DMS153 (cell line): ENCODE measurements at places on chromosomes 1 and 21.

- DNase-seq: no peak
Observed at GRCh38 chr1:3662080-3662671, 9.9 kb downstream of the TP73 start.

- no peak for DNase-seq
Observed at GRCh38 chr1:89125240-89125912, 538 bp downstream of the GBP2 start.

DNA sequence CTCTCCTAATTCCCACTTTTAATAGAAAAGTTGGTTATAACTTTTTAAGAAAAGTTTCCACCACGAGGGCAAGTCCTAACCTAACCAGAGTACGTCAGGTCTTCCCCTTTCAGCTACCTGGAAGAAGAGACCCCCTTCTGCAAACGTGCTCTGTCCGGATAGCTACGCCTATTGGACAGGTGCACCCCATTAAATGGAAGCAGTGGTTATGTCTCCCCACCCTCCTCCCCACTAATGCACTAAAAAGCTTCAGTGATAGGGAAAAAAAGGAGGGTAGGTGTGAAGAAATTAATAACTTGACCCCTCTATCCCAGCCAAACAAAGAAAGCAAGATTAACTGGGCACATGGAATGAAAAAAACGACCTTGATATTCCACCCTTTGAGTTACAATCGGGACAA, 7.7 kb downstream of the GLUL start:
- no peak for DNase-seq

DNA sequence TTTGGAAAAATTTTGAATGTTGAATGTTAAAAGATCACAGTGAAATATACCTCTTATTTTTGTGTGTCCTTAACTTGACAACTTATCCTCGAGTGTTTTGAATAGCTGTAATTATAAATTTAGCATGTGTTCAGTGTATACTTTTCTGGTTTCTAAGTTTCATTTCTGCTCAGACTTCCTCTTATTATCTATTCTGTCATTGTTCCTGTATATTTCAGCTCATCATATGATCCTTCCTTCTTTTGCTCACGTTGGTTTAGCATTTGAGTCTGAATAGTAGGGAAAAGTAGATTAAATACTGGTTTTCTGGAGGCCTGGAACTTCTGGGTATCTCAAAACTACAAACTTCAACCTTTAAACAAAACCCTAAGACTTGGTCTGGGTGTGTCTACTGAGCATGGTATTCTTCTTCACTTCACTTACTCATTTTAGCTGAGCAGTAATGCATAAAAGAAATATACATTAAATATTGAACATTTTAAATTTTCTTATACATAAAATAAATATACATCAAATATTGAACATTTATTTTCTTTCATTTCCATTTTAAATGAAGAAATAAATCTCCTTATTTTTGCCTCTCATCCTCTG, 3.3 kb upstream of the ATP6V1G3 start:
- no peak for DNase-seq

DNA sequence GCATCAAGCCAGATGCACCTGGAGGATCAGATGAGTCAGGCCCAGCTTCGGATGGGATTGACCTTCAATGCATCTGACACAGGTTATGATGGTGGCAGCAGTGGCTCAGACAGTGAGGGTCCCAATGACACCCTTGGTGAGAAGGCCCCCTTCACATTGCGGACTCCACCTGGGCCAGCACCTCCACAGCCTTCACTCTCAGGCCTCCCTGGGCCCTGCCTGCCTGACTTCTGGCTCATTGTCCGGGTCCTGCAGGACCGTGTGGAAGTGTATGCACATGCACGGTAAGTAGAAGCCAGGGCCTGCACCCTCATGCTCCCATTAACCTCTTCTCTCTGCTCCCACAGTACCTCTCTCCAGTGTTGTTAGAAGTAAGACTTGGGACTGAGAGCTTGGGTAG, 20.8 kb downstream of the HYI start:
- no peak for DNase-seq

GRCh38 chr1:24930260-24931145, at the start of gene RUNX3:
RUNX3 (minus strand) TSS chr1:24930276; CDS start chr1:24929868, 408 bp downstream.
- DNase-seq: peak; percentile 70

DNA sequence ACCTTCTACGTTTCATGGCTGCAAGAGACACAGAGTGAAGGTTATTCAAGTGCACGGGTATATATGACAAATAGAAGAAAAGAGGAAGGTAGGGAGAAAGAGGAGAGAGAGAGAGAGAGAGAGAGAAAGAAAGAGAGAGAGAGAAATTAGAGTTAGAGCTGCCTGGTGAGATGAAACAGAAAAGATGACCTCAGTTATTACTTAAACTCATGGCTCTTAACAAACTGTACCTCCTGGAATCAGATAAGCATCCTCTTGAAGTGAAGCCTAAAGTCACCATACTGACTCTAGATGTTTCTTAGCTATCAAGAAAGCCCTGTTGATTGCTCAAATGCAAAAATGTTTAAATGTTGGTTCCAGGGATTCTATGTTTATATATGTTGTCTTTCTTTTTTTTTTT, 597.7 kb upstream of the ZP4 start:
- DNase-seq: no peak

GRCh38 chr1:119226913-119227312, 86.5 kb upstream of the WARS2 start:
- no peak for DNase-seq

DNA sequence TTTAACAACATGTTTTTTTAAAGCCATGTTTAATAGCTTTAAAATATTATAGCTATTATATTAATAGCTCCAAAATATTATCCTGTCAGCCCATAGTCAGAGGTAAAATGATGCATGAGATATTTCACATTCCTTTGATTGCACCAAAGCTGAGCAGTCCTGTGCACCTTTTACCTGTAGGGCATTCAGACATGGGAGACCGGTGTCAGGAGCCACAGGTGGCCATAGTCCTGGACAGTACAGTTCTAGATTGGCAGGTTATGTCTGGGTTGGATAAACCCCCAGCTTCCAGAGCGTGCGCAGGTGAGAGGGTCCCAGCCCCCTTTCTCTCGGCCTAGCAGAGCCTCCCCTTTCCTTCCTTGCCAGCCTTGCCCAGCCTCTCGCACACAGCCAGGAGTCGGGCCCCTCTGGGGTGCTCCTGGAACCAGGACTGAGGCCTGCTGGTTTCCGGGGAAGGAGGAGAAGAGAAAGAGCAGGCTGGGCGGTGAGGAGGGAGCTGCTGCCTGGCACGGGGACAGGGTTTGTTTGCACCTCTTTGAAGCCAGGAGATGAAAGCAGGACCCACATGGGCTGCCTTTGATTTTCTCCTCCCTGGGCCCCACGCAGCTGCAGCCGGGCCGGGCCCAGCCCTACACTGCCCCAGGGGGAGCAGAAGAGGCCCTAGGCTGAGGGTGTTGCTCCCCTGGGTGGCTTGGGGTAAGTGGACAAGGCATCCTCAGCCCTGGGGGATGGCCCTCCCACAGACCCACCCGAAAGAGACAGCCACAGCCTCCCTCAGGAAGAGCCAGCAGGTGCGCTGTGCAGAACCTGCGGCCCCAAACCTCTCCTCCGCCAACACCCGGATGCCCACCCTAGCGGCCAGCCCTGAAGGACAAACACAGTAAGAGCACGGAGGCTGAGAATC, 75.2 kb upstream of the TARDBP start:
- DNase-seq: peak; percentile 41

DNA sequence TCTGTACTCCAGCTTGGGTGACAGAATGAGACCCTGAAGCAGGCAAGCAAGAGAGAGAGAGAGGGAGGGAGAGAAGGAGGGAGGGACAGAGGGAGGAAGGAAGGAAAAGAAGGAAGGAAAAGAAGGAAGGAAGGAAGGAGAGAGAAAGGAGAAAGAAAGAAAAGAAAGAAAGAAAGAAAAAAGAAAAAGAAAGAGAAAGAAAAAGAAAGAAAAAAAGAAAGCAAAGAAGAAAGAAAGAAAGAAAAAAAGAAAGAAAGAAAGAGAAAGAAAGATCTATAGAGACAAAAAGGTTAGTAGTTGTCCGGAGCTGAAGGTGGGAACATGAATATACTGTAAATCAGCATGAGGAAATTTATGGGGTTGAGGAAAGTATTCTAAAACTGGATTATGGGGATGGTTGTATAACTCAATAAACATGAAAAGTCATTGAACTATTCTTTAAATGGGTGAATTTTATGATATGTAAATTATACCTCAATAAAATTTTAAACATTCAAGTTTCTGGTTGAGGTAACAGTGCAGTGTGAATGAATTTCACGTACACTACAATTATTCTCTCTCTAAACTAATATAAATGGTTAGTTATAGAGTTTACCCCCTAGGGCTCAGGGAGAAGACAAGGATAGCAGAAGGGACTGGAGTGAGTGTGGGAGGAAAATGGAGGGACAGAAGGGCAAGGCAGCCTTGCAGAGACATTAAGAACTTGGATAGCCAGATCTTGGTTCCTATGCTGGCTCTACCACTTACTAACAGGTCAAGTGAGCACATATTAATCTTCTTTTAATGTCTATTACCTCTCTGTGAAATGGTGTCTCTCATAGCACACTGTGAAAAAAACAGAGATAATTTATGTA, 24.8 kb upstream of the SERTAD4 start:
- DNase-seq: no peak

- DNase-seq: no peak
Observed at GRCh38 chr1:153291514-153291913, 21.2 kb downstream of the PGLYRP3 start.

DNA sequence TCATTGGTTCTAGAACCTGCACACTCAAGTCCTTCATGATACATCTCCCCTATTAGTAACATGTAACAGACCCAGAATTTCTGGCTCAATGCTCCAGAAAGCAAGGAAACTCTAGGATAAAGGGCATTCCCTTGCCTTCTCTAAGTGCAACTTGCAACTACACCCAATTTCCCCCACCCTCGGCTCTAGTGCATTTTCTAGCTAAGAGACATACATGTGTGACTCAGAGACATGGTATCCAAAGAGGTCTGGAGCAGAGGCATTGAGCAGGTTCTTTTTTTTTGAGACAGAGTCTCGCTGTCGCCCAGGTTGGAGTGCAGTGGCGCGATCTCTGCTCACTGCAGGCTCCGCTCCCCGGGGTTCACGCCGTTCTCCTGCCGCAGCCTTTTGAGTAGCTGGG, 132.9 kb downstream of the ZC3H11B start:
- no peak for DNase-seq

DNA sequence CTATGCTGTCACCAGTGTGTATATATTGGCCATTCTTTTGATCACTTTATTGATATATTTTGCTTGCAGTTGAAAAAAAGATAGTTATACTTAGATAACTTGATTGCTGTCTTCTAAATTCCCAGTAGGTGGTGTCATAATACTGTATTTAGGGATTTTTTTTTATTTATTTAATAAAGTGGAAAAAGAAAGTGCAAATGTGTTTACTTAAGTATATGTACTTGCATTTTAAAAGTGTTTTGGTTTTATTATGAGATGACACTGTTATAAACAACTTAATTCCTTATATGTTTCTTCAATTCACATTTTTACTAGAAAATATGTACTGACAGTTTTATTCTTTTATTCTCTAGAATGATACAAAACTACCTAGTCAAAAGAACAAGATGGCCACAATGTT, 164.8 kb downstream of the USP25 start:
- no peak for DNase-seq

DNA sequence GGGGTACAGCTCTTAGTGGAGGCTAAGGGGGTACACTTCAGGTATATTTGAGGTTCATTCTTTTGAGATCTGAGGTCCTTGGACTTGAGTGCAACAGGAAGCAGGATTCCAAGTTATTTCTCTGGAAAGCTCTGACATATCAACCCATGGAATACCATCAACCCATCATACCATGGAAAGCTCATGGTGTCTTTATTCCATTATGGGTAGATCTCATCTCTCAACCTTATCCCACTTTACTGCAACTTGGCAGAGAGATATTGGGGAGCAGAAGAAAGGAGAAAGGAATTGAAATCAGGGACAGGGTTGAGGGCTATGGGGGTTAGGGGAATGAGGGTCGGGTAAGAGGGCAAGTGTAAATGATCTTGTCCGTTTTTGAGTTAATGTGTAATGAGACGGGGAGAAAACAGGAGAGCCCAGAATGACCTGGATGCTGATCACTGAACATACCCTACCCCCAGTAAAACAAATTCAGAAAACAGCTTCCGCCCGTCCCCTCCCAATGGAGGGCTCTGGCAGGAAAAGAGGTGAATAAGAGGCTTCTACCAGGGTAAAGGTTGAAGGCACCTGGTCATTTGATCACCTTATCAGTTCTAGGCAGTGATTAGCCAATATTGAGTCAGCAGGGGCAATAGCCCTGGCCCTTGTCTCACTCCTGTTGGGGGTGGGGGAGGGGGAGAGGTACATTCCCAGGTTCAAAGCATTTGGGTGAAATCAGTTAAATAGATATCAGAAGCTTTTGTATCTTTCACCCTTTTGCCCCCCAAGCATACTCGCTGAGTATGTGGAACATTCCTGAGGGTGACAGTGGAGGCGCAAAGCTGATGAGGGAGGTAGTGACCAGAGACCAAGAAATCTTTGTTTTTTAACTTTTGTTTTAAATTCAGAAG, 622 bp upstream of the APOA2 start:
- no peak for DNase-seq

- no peak for DNase-seq
Observed at GRCh38 chr1:225886159-225887029, 2.6 kb downstream of the LEFTY1 start.

GRCh38 chr1:152786077-152786476, at the start of gene LCE1E:
LCE1E (plus strand) TSS chr1:152786257; CDS start chr1:152787300, 1,043 bp downstream.
- DNase-seq: peak; percentile 84

DNA sequence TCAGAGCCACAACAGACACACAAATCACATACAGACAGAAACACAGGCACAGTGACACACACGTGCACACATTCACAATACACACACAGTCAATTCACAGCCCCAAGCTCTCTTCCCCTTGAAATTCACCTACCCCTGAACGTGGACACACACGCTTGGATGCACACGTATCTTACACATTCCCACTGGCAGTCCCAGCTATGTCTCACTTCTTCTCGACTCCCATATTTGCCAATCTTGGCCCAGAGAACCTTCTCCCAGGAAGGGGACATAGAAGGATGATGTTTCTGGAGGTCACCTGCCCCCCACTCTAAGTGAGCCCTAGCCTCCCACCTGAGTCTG, 1.6 kb downstream of the CRYBG2 start:
- DNase-seq: no peak

GRCh38 chr21:31882711-31883110, 9.9 kb downstream of the HUNK start:
- no peak for DNase-seq

DNA sequence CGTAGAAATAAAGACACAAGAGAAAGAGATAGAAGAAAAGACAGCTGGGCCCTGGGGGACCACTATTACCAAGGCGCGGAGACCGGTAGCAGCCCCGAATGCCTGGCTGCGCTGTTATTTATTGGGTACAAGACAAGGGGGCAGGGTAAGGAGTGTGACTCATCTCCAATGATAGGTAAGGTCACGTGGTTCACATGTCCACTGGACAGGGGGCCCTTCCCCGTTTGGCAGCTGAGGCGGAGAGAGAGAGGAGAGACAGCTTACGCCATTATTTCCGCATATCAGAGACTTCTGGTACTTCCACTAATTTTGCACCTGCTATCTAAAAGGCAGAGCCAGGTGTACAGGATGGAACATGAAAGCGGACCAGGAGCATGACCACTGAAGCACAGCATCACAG, 4.1 kb upstream of the TPRG1L start:
- no peak for DNase-seq
